Progenitor cell of endocrine pancreas (in vitro differentiated cells): ENCODE measurements at places on chromosomes 3 and 15.

DNA sequence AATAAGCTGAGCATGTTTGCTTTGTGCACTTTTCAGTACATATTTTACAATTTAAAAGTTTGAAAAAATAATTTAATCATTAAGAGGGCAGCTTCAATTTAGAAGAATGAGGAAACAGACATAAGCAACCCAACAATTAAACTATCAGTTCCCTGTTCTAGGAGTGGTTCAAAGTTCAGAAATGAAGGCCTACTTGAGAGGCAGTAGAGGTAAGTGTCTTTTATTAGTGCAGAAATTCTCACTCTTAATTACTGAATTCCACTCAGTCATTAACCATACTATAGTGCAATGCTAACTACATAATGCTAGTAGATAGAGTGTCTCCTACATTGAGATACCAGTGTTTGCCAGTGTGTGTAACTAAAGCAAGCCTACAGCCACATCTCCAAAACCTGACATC is 73.1 kb downstream of the TNIK start:
- no peak for DNase-seq

DNA sequence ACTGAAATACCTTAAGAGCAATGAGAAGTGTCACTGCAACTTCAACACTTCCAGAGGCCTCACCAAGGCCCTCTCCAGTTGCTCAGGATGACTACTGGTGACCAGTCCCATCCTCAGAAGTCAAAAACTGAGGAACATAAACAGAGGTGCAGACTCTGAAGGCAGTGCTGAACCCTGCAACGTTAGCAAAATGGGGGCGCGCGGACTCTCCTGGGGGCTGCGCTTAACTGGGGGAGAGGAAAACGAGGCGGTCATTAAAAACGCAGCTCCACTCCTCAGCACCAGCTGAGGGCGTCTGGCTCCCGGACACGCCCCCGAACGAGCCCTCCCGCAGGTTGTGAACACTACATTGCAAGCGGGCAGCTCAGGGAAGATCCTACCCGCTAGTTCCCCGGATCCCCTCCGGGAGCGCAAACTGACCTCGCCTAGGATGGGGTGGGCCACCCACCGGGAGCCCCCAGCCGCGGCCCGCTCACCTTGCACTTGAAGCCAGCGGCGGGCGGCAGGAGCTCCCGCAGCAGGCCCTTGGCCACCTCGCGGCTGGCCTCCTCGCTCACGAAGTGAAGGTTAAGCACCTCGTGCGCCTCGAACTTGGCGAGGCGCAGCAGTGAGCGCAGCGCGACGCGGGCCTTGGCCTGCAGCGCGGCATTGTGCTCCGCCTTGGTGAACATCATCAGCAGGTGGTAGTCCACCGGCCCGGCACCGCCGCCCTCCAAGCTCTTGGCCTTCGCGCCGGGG is 711 bp downstream of the XXYLT1 start:
- DNase-seq = no peak

DNA sequence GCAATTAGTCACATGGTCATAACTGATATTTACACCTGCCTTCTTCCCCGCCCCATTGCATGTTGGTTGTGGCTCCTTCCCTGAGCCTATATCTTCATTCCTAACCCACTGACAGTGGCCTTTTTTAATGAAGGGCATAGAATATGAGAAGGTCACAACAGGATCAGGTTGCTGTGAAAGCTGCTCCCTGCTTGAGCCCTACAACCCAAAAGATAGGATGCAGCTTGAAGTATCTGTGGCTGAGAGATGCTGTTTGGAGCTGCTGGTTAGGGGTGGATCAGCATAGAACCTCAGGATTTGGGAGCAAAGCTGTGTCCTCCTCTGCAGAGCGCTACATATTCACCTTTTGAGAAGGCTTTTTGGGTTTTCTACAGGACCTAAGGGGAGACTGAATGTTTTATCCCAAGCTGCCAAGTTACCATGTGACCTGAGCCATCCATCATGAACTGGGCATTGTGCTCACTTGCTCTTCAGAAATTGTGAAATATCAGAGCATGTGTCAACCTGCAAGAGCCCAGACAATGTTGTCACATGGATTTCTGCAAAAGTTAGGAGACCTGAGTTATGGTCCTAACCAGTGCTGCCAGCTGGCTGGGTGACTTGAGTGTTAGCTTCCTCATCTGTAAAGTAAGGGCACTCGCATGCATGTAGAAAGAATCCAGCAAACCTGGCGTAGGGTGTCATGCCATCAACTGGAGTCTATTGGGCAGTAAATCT is 49.8 kb upstream of the ARL8B start:
- no peak for DNase-seq

DNA sequence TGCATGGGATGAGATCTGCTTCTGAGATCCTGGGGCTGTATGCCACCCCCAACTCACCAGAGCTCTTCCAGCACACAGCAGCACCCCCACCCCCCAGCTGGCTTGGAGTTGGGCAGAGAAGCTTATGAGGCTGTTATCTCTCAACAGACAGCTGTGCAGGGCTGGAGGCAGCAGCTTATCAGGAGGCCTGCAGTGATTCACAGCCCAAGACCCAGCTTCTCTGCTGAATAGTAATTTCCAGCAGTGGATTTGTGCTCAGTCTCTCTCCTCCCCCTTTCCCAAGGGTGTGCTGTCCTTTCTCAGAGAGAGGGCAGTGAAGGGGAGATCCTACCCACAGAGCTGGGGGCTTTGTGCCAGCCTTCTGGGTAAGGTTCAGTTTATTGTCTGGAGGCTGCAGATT is 2.1 kb downstream of the RPP25 start:
- no peak for DNase-seq

DNA sequence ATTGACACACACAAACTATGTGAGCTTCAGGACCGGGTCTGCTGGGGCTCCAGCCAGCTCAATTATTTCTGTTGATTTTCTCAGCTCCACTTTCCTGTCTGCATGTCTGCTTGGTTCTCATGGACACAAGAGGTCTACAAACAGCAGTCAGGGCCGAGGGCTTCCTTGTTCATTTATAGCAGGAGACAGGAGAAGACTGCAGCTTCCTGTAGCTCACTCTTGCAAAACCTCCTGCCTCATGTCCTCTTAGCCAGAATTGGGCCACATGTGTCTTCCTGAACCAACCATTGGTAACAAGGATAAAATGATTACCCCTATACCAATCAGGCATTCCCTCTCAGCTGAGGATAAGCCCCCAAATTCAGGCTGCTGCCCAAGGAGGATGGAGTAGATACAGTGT is 182.8 kb downstream of the TLE3 start:
- no peak for DNase-seq

DNA sequence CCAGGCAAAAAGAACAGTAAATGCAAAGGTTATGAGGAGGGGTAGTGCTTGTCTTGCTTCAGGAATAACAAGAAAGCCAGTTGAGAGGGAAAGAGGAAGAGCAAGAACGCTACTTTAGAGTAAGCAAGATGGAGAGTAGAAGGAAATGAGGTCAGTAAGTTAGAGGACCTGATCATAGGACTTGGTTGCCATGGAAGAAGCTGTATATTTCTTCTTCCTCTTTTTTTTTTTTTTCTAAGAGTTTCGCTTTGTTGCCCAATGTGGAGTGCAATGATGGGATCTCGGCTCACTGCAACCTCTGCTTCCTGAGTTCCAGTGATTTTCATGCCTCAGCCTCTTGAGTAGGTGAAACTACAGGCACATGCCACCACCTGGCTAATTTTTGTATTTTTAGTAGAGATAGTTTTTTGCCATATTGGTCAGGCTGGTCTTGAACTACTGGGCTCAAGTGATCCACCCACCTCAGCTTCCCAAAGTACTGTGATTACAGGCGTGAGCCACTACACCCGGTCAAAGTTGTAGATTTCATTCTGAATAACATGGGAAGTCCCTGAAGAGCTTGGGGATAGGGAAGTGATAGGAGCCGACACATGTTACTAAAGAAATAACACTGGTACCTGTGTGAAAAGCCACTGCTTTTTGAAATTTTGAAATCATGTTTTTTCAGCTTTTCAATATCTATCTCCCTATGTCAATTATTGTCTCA is 527.9 kb upstream of the NAALADL2 start:
- no peak for DNase-seq

DNA sequence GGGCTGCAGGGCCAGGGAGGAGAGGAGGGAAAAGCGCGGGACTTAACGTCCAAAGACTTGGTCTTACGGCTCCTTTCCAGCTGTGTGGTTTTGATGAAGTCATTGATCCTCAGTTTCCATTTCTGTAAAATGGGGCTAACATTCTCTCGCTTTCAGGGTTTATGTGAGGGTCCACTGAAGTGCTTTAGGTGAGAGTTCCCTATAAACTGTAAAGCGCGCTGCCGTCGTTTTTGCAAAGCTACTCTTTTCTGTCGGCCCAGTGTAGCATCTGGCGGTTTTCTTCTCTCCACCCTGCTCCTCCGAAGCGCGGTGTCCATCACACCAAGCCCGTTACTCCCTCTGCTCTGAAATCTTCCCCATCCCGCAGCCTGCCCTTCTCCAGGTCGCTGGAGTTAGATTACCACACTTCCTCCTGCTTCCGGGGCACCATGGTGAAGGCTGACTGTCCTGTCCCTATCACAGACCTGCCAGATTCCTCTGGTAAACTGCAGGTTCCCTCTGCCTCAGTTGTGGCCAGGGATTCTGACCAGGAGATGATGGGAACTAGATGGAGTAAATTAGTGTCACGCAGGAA is 702 bp upstream of the DNAJC17 start:
- DNase-seq = no peak

DNA sequence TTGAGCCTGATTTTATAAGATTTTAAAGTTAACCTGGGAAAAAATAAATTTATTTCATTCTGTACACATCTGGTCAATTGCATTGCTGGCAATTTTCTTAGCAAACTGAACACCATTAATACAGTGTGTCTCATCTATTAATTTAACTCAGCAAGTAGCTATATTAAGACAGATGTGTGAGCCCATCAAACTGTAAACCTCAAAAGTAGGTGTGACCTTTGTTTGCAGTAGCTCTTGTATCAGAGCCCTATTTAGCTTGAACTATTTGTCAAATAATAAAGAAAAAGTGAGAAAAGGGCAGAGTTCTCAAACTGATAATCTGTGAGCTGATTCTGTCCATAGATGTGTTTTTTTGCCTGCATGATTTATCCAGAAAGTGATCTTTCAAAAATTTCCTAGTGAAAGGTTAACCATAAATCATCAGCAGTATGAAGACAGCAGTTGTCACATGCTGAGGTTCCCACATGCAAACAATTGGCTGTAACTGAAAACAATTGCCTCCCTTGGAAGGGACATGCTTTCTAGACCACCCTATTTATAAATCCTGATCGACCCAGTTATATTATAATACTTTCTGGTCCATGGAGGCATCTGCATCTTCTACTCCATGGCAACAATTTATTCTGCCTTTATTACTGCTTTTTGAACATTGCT is 646.5 kb downstream of the NSUN3 start:
- no peak for DNase-seq

- DNase-seq = no peak
Measured at GRCh38 chr3:44762170-44762677, 630 bp downstream of the KIF15 start.

- no peak for DNase-seq
Measured at GRCh38 chr3:114214542-114215341, 22.6 kb downstream of the ZNF80 start.

- no peak for DNase-seq
Measured at GRCh38 chr3:119239206-119239820, 1.4 kb downstream of the B4GALT4 start.

DNA sequence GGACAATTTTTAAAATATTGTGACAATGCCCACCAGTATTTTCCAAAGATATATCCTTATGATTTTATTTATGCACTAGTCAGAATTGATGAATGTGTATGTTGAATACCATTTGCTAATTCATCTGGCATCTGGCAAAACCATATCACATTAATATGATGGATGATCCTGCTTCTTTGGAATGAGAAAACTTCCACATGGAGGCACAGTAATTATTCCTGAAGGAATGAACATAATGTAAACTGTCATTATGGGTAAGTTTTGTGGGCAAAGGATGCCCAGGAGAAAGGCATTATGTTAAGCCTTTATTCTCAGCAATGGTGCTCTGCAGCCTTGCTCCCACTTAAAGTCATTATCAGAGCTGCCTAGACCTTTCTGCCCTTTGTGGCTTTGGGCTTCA is 113.0 kb upstream of the MME start:
- no peak for DNase-seq

DNA sequence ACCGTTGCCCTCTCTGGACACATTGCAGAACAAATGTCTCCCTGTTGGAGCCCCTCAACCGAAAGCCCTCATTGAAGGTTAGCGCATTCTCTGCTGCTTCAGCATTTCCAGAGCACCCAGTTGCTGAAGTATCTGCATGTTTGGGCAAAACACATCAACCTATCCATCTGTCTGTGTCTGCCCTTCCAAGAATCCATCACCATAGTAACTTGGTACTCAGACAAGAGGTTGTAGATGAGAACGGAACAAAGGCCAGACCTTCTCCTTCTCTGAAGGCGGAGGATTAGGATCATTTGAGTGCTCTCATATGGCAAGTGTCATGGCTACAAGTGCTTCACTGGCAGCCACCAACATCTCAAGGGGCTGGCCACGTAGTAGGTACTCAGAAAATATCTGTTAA is 23.1 kb upstream of the RHO start:
- no peak for DNase-seq

DNA sequence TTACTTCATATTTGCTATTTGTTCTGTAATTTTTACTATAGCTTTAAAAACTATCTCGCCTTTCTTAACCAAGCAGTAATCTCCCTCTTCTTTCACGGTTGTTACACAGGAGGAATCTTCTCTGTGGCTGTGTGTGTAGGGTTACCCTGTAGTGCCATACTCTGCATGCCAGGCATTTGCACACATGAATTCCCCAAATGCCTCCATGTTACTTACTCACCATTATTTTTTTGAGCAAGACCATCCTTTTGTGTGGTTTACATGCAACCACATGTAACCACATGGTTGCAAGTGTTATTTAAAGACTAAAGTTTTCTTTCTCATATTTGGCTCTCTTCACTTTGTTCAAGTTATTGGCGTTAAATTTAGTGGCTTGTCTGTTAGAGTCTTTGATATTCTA is 45.5 kb downstream of the HPS3 start:
- DNase-seq = no peak

DNA sequence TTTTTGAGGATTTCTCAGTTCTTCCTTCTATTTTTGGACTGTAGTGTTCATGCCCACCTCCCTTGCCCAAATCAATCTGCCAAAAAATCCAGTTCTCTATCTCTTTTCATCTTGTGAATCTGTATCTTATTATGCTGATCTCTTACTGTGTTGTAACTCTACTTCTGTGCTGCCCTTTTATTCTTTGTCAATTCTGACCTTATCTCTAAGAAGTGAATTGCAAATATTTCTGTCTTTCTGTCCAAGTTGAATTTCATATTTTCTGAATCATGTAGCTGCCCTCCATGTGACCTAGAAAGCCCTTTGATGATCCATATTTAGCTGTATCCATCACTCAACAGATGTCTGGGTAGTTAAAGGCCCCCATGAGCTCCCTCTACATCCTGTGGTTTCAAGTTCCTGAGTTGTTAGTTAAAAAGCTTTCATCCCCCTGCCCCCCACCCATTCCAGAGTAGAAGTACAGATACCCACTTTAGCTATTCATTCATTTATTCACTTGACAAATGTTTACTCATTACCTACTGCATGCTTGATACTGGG is 33.6 kb upstream of the ETV5 start:
- no peak for DNase-seq
